ENCODE measurements at places on chromosomes 7 and 10.

GRCh38 chr10:1141701-1142100, 85.5 kb downstream of the WDR37 start:
- DNase-seq: no peak

DNA sequence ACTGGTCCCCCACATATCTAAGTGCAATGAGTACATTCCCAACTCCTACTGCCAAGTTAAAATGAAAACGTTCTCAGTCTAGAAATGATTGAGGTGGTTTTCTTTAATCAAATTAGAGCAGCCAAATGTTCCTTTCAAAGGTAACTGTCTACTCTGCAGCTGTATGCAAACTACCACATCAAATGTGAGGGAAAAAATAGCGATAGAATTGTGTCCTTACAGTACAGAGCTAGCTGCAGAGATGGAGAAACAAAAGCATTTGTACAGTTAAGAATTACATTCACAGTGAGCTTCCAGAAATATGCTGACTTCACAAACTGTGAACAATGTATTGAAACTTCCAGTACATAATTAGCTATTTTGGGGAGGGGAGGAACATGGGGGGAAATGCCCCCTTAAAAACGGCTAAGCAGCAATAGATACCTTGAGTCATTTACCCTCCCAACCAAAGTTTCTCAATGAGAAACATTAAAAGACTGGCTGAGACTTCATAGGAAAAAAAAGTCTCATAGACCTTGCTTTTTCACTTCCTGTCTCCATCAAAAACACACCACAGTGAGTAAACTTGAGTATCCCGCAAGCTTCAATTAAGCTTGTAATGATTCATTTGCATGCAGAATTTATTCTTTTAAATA, 22.9 kb downstream of the CDK6 start:
- peak; percentile 26 for DNase-seq

GRCh38 chr10:125263551-125263950, 103.2 kb upstream of the CTBP2 start:
- DNase-seq: no peak

DNA sequence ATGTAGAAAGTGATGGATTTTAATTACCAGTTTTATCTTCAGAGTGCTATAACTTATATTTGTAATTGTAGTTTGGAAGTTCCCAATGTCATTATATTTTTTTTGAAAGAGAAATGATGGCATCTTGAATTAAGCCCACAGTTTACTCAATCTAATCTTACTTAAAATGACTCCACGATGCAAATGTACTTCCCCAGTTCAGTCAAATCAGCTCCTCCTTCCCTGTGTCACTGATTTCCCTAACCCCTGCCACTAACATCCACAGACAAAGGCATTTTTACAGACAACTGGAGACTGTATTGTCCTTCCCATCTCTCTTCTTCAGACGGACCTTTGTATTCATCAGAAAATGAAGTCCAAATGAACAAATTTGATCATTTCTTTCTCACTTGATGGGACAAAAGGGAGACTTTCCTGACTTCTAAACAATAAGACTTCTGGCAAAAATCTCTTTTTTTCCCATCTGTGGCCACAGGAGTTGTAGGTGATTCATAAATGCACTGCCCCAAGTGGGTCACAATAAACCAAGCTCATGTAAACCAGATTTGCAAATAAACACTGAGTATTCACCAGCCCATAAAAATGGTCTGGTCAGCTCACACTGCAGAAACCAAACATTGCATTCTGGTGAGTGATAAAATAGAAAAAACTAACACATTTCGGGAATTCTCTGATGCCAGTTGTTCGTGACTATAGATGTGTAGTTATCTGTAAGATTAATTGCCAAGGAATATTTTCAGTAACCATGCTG, 162.9 kb downstream of the FANK1 start:
- no peak for DNase-seq

DNA sequence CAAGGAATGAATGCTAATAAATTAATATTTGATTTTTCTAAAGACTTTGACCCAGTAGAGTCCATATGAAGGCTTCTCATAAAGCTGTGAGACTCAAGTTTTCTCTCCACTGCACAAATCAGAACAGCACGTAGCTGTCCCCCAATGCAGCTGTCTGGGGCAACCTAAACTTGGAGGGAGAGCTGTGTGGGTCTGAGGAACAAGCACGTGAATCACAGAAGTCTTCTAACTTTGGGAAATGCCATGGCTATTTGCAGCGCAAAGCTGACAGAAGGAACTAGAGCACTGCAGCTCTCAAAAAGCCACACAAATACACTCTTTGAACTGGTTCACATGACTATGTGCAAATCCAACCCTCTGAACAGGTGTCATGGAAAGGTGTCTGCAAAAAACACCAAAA, 47.9 kb downstream of the COL1A2 start:
- no peak for DNase-seq
